ENCODE measurements at places on chromosomes 12 and 14.

- DNase-seq: no peak
These were observed 12.2 kb downstream of the MMP14 start for GRCh38 chr14:22848351-22849164.

- DNase-seq: no peak
These were observed 99.2 kb downstream of the PIWIL1 start for GRCh38 chr12:130436741-130437501.

DNA sequence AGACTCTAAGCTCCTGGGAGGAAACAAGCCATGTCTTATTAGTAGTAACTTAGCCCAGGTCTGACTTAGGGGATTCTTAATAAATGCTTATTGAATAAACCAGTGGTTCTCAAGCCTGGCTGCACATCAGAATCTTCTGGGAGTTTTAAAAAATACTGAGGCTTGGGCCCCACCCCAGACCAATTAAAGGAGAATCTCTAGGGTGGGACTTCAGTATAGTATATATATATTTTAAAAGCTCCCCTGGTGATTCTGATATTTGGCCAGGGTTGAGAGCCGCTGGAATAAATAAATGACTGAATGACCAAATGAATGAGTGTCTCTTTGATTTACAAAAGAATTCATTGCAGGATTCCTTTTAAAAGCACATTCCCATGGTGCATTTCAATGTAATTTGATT lies 151.5 kb upstream of the GSC start:
- DNase-seq: no peak

- DNase-seq: no peak
These were observed 65.7 kb downstream of the TTC9 start for GRCh38 chr14:70707138-70708038.

DNA sequence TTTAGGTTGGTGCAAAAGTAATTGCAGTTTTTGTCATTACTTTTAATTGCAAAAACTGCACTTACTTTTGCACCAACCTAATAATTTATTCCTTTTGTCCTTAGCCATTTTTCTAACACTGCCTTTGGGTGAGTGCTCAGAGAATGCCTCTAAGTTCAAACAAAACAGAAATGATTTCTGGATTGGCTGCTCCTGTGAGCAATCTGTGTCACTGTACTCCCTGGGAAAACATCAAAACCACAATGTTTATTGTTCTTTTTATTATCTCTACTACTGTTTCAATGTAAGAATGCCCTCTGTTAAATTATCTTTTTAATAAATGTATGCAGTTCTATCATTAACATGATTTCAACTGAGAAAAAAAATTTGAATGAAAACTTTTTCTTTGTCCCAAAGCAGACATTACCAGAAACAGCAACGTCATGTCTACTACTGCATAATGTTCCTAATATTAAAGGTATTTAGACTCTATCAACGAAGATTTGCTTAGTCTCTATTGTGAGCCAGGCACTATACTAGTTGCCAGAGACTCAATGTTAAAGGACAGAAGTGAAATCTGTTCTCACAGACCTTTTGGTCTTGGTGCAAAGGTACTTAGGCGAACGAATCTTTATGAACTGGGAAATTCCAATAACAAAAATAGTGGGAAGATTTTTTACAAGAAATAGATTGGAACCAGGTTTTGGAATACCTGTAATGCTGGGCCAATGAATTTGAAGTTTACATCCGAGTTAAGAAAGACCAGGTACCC lies 6.2 kb downstream of the SLC41A2 start:
- DNase-seq: no peak

DNA sequence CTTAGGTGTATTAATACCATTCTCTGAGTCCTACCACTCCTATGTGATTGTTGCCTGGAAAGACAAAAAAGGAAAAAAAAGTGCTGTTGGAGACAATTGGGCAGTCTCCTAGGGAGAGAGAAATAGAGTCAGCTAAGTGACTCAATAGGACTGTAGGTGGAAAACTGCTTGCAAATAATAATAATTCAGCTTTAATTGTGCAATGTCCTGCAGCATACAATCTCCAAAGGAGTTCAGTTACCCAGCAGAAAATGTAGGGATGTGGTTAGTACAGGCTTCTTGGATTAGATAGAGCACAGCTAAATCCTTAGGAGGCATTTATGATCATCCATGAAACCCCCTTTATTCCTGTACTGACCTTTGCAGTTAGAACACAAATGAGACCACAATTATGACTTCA lies 3.0 kb upstream of the SRSF9 start:
- no peak for DNase-seq

- no peak for DNase-seq
These were observed 111.2 kb upstream of the SLC38A2 start for GRCh38 chr12:46483572-46484395.

DNA sequence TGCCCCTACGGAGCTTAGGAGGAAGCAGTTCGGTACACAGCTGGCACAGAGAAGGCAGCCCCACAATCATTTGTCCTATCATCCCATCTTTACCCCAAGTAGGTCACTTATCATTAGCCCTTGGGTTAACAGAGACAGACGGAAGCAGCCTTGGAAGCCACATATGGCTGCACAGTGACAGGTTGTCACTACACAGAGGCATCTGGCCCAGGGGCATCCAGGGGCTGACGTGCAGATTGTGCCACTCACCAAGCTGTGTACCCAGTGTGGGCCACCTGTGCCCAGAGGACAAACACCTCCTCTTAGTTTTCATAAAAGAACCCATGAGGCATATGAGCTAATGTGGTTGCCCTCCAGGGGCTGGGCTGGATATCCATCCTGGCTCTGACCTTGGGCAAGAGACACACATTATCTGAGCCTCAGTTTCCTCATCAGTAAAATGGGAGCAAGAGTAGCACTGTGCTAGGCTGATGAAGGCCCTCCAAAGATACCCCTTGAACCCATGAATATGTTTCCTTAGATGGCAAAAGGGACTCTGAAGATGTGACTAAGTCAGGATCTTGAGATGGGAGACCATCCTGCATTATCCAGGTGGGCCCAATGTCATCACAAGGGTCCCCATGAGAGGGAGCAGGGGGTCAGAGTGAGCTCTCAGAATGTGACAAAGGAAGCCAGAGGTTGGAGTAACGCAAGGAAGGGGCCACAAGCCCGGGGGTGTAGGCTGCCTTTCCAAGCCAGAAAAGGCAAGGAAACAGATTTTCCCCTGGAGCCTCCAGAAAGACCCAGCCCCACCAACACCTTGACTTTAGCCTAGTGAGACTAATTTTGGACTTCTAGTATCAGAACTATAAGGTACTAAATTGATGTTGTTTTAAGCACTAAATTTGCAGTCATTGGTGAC lies 64.6 kb downstream of the C14orf132 start:
- no peak for DNase-seq

DNA sequence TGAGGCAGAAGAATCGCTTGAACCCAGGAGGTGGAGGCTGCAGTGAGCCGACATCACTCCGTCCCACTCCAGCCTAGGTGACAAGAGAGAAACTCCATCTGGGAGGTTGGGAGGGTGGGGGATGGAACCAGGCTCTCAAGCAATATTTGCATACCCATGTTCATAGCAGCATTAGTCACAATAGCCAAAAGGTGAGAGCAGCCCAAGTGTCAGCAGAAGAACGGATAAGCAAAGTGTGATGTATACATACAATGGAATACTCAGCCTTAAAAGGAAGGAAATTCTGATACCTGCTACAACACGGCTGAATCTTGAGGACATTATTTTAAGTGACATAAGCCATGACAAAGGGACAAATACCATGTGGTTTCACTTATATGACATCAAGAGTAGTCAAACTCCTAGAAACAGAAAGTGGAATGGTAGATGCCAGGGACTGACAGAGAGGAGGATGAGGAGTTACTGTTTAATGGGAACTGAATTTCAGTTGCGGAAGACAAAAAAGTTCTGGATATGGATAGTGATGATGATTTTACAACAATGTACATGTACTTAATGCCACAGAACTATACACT lies 11.6 kb downstream of the DAD1 start:
- DNase-seq: no peak

- no peak for DNase-seq
These were observed 272.8 kb downstream of the LRIG3 start for GRCh38 chr12:58647495-58647894.
